ENCODE measurements at places on chromosomes 1 and 21. TPM values are rescaled to one million over a fixed set of nuclear protein-coding genes. Genes with fewer than 3 reads are reported as not detected.

Gene ARHGEF2
- total RNA-seq: 142 TPM

DNA sequence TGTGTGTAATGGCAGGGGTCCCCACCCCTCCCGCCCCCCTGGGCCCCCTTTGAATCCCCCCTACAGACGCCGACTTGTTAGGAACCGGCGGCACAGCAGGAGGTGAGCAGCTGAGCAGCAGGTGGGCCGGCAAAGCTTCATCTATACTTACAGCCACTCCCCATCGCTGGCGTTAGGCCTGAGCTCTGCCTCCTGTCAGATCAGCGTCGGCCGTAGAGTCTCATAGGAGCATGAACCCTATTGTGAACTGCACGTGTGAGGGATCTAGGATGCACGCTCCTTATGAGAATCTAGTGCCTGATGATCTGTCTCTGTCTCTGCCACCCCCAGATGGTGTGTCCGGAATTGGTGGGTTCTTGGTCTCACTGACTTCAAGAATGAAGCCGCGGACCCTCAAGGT lies 14.9 kb upstream of the VPS26C start:
- DNase-seq: peak; percentile 41

Gene VSIG8
- not detected for total RNA-seq

GRCh38 chr21:45374826-45375455 lies 30.0 kb upstream of the COL18A1 start:
- no peak for DNase-seq

DNA sequence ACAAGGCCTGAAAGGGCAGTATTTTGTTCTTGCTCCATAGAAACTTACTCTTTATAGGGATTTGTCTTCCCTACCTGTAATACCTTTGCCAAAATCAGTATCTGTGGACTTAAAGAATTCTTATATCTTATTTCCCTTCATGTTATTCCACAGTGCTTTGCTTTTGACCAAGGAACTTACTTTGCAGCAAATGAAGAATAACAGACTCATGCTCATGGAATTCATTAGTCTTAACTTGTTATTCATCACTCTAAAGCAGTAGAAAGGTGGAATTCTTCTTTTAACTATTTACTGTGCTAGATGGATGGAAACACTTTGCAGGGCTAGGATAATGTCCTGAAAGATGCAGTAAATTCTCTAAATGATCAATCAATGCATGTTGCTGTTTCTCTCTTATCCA lies 45.9 kb downstream of the DUSP10 start:
- no peak for DNase-seq

GRCh38 chr1:56330391-56331026 lies 248.9 kb downstream of the PLPP3 start:
- no peak for DNase-seq

DNA sequence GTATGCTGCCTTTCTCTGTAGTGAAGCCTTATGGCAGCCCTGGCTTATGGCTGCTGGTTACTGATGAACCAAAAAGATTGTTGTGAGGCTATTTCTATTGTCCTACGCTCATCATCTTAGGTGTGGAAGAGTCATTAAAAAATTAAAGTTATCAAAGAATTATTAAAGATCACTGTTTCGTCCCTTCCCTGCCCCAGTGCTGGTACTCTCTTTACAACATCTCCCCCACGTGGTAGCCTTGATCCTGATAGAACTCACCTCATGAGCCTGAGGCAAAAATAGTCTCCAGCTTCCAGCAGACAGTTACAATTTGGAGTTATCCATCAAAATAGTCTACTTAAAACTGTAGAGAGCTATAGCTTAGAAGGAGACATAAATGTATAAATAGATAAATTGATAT lies 201.5 kb downstream of the S1PR1 start:
- no peak for DNase-seq

DNA sequence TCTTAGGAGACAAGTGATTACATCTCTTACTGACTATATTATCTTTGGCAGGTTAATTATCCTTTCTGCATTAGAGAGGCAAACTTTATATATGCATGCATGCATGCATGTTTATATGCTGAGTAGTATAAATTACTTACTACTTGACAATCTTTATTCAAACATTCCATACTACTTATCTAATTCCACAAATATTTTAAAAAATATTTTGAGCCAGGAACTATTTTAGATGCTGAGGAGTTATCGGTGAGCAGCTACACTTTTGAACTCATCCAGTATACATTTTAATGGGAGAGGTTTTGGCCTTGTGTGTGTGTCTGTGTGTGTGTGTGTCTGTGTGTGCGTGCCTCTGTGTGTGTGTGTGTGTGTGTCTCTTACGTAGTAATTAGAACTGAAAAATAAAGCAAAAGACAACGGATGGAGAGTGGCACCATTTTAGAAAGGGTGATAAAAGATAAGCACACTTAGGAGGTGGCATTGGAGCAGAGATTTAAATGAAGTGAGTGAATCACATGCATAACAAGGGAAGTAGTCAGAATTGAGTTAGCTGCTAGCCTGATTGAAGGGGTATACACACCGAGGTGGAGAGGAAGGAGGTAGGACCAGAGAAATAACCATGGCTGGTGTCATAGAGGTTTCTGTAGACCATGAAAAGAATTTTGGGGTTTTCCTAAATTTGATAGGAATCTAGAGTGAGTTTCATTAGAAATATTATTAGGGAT lies 1488.4 kb downstream of the MRPL39 start:
- no peak for DNase-seq

DNA sequence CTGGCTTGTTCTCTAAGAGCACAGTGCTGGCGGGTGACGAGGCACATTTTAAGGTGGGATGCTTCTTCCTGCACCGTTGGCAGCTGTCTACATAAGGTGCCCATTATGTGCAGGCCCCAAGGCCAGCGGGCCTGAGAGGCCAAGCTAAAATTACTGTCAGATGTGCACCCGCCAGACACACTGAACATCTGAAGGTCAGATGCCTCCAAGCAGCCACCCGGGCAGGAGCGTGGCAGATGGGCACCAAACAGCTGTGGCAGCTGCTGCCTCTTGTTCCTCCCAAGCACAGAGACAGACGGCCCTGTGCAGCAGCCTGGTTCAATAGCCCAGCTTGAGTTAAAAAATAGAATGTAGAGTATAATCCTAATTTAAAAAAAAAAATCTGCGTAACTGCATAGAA lies 211.9 kb upstream of the EDN2 start:
- DNase-seq: no peak

Gene SEC16B
- not detected for total RNA-seq

GRCh38 chr1:8211883-8212579 lies 105.9 kb upstream of the SLC45A1 start:
- peak; percentile 24 for DNase-seq

Gene IRF2BP2
- total RNA-seq: 72.0 TPM

Gene SMYD3
- total RNA-seq: 23.2 TPM

All from activated CD8-positive, alpha-beta T cell treated with anti-CD3 and anti-CD28 coated beads, Interleukin-2, amount 10 ng/mL, durations not matched to agents 7 days and 5 days (primary cell).